ENCODE measurements at places on chromosomes 1 and 21.
A peak's percentile ranks its signal among the peaks of the same experiment; 100 is the strongest.

- no peak for DNase-seq
These were observed 24.0 kb upstream of the WASF2 start for GRCh38 chr1:27513958-27514357.

GRCh38 chr1:84410328-84411095 is 12.2 kb downstream of the DNASE2B start:
- DNase-seq: no peak

- DNase-seq: no peak
These were observed 1.7 kb upstream of the TMEM51 start for GRCh38 chr1:15151871-15152270.

DNA sequence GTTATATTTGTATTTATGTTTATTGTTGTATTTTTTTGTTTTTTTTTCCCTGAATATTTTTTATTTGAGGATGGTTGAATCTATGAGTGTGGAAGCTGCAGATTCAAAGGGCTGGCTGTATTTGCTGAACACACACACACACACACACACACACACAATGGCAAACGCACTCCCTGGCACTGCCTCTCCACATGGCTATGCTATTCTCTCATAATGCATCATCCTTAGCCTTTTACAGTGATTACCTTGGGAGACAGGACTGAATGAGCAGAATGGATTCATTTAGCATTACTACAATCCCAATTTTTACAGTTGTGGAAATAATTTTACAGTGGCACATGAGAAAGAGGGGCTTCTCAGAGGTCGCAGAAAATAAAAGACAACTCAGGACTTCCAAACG is 390.1 kb downstream of the PCP4 start:
- DNase-seq: no peak

GRCh38 chr1:66980745-66981367 is 56.1 kb downstream of the MIER1 start:
- DNase-seq: no peak

DNA sequence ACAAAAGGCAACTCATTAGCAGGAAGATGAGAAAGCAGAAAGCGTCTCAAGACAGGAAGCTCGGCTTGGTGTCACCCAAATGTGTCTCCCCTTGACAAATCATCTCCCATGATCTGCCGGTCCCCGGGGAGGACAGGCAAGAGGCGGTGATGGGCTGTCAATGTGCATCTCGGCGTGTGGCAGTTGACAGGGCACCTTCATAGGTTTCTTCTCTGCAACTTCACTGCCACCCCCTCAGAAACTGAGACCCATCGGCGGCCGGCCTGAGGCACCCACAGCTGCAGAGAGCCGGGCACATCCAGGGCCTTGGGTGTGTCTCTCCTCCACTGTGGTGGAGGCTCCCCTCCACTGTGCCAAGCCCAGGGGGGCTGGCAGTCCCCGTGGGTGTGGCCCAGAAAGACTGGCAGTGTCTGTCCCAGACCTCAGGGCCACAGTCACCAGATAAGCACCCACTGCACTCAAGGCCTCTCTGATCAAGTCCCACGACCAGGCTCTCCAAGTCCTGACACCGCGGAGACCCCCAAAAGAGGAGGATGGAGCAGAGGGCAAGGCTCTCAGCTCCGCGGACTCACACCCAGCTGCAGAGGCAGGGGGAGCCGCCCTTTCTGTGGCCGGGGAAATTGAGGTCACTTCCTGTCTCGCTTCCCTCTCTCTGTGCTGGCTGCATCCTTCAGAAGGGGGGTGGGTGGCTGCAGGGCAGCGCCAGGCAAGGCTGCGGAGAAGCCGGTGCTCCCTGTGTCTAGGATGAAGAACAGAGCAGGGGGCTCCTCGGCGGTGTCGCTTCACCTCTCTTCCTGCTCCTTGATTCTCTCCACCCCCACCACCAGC is 39.6 kb upstream of the LBR start:
- DNase-seq: peak; percentile 56

DNA sequence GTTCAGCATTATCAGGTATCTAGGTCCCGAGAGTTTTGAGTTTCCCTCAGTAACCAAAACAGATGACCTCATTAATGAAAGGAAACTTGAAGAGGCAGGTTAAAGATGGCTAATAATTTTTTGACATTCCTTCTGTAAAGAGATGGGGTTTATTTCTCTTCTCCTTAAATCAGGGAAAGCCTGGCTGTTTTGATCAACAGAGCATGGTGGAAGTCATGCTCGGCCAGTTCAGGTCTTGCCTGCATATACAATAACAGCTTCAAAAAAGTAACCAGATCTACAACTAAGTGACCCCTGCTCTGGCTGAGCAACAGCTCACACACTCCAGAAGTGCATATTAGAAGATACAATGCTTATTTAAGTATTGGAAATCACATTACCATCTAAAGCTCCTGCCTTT is 36.6 kb upstream of the POU2F1 start:
- no peak for DNase-seq

DNA sequence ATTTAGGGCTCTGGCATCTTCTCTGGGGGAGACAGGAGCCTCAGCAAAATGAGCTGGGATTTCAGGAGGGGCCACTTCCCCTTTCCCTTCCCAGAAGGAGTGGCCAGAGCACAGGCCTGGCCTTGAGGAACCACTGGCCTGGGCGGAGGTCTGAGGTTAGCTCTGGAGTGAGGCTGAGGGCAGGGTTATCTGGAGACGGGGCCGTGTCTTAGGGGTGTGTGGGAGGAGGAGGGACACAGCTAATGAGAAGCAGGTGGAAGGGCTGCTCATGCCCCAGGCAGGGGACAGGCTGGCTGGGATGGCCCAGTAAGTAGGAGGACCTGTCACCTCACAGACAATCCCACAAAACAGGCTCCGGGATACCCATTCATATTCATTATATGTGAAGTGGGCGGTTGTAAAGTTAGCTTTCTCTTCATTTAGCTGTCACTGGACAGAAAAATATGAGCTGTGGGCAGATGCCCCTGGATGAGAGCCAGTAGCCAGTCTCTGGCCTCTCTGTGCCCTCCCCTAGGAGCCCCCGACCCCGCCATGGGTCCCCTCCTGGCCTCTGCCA is 12.4 kb downstream of the ALX3 start:
- no peak for DNase-seq

DNA sequence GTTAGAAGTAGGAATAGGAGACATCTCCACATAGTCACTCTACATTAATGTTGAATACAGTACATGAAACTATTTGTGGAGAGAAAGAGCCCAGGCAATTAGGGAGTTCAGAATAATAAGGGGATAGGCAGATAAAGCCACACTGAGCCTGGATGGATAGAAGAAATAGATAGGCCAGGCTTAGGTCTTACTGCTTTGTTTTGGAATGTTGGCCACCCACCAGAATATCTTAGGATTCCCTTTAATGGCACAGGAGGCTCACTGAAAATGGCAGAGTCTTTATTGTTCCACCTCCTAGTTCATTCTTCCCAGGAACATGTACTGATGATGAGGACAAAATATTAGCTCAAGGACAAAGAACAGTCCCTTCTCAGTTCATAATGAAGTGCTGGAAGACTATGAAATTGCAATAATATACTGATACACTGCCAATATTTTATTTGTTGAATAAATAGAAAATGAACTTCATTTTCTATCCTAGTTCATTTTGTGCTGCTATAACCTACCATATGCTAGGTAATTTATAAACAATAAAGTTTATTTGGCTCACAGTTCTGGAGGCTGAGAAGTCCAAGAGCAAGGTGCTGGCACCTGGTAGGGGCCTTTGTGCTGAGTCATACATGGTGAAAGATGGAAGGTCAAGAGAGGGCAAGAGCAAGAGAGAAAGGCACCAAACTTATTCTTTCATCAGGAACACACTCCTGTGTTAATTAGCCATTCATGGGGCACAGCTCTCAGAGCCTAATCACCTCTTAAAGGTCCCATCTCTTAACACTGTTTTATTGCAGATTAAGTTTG is 87.3 kb downstream of the TBX15 start:
- DNase-seq: no peak

DNA sequence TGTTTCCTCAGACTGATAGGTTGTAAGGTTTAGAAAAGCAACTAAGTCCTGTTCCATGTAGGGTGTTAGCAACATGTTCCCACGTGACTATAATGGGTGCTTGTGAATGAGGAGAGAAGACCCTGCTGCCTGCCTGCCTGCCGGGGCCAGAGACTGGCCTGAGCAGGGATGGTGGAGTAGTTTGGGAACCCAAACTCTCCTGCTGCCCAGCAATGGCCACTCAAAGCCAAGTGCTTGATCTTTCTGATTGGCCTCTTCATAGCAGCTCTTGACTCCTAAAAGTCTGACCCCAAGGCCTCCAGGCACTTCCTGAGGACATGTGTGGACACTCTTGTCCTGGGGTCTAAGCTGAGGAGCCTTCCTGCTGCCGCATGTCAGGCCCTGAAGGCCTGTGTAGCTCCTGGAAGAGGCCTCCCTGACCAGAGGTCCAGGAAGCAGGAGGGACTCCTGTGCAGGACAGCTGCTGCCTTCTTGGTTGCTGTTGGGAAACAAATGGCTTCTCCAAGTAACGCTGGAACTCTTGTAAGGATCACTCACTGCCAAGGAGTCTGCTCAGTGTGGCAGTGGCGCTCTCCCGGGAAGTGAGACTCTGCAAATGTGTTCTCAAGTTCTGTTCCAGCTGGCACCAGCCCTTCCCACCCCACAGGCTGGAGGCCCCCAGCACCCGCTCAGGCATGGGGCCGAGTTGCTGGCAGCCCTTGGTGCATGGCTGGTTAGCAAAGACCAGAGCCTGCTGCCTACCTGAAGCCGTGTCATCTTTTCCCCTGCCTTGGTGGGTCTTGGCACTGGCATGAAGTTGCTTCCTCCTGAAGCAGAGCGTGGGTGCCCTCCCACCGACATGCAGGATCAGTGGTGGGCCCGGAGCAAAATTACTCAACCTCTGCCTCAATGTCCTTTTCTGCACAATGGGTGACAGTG is 35.5 kb downstream of the MAN1C1 start:
- no peak for DNase-seq

DNA sequence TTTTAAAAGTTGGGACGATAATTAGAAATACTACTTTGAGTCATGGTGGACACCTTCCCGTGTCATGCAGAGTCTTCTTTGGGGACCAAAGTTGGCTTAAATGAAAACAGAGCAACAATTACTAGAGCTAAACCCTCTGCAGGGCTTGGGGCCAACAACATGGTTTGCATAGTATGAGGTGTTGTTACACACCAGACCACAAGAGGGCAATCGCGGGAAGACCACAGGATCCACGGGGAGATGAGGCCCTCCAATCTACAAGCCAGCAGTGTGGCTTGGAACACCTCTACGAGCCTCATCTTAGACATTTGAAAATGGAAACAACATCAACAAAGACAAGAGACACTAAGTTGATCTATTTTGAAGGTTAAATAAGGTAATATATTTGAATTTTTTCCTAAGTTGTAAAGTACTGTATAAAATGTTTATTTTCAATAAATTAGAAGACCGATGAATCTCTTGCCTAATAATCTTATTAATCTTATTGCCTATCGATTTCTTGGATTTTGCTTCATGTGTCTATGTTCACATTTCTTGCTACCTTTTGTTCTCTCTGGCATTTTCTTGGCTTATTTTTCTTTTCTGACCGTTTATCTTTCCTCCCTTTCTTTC is 8.2 kb upstream of the SMCP start:
- peak; percentile 16 for DNase-seq

DNA sequence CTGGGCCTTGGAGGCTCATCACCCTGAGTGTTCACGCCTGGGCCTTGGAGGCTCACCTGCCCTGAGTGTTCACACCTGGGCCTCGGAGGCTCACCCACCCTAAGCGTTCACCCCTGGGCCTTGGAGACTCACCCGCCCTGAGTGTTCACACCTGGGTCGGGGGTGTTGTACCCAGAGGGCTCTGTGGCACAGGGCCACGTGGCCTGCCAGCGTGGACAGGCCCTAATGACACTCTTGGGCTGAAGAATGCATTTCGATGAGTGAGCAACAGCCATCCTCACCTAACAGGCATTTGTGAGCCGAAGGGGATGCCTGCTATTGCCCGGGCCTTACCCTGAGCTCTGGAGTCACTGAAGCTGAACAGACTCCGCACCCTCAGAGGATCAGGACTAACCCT is 17.5 kb downstream of the SLC19A1 start:
- no peak for DNase-seq

- no peak for DNase-seq
These were observed 1.6 kb upstream of the CLSTN1 start for GRCh38 chr1:9825093-9826074.

GRCh38 chr21:43608225-43608624 is 51.1 kb downstream of the HSF2BP start:
- DNase-seq: no peak
